Anterior cingulate cortex (tissue), 58 donors: ENCODE measurements at places on chromosomes 3 and 15.

GRCh38 chr3:14206548-14207177, 28.0 kb downstream of the LSM3 start:
- no peak for DNase-seq

- DNase-seq = no peak
Measured at GRCh38 chr3:171437115-171437756, 23.0 kb downstream of the TNIK start.

DNA sequence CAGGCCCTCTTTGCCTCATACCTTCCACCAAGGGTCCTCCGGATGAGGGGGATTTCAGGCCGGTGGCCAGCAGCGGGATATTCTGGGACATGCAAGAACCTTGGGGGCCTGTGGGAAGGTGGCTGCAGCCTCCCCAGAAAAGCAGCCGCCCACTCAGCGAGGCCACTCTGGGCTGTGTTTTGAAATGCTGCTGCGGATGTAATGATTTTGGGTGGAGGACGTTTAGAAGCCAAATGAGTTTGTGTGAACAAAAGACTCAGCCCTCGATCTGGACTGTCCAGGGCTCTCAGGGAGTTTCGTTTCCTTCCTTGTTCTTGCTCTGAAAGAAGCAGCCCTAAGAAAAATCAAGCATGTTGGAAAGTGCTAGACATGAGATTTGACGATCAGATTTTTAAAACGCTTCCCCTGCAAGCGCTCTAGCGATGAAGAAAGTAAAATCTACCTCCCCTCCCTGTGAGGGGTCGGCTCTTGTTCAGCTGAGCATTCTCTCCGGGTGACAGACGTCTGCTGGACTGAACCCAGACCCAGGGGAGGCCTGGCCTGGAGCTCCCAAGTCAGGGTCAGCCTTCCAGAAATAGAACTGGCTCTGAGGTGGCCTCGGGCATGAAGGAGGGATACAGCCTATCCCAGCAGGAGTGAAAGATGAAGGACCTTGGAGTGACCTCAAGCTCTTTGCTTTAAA, 12.9 kb downstream of the HEG1 start:
- DNase-seq = no peak

GRCh38 chr3:59572106-59572505, 522.3 kb upstream of the CFAP20DC start:
- DNase-seq = no peak

DNA sequence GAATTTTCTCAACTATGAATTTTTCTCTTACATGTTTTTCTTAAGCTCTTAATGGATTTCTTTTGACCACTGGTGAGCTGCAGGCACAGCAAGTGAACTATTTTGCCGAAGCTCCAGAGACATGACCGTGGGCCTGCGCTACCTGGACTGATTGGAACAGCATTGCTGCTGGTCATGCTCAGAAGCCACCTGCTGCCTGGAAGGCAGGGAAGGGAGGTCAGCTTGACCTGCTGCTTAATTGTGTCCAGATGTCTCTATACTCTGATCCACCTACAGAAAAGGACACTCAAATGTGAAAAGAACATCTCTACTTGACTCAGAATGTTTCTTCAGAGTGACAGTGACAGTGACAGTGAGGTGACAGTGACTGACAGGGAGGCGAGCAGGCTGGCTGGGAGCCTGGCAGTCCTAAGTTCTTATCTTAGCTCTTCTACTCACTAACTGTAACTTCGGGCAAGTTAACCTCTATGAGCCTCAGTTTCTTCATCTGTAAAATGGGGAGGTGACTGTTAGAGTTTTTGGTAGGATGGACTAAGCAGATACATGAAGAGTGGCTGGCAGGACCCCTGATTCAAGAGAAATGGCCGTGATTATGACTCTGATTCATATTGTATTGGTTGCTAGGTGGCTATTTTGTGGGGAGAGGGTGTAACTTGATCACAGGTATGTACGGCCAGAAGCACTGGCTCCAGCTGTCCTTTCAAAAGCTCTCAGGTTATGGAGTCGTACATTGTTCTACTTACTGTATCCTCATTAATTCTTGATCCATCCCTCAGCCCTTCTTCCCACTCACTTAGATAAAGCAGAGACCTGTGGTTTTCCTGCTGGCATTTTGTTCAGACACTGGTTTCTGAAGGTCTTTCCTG, 54.8 kb upstream of the DLG1 start:
- DNase-seq = no peak

DNA sequence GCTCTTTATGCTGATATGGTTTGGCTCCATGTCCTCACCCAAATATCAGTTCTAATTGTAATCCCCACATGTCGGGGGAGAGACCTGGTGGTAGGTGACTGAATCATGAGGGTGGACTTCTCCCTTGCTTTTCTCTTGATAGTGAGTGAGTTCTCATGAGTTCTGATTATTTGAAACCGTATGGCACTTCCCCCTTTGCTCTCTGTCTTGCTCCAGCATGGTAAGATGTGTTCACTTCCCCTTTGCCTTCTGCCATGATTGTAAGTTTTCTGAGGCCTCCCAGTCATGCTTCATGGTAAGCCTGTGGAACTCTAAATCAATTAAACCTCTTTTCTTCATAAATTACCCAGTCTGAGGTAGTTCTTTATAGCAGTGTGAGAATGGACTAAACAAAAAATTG, 107.6 kb downstream of the IMPG2 start:
- DNase-seq = no peak

DNA sequence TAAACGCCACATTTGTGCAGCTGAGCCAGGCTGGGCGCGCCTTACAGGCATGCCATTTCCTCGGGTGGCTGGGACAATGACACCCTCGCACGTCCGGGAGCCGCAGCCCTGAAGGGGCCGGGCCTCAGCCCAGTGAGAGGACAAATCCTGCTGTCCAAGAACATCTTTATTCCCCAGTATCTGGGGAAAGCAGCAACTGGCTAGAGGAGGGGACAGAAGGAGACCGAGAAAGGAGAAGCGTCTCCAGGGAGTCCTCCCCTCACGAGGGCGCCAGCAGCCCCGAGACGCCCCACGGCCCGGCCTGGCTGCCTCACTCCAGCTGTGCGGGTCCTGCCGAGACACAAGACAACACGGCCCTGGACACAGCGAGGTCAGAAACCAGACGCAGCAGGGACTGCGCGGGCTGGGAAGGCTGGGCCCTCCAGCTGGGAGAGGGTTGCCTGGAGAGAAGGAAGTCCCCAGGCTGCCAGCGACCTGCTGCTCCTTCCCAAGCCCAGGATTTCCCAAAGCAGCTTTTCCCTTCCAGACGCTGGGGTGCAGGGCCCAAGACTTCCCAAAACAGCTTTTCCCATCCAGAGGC, 130.2 kb downstream of the CHSY1 start:
- no peak for DNase-seq

- DNase-seq = no peak
Measured at GRCh38 chr15:54119051-54119450, 140.8 kb downstream of the UNC13C start.

GRCh38 chr3:108564564-108564963, 24.7 kb downstream of the CIP2A start:
- no peak for DNase-seq
